Kidney (tissue), 22 donors: ENCODE measurements at places on chromosomes 5 and 9. TPM values are rescaled to one million over a fixed set of nuclear protein-coding genes. Genes with fewer than 3 reads are reported as not detected.

The CTSL gene
- total RNA-seq = 139 TPM

The CER1 gene
- total RNA-seq = not detected

The TAS2R1 gene
- not detected for total RNA-seq

DNA sequence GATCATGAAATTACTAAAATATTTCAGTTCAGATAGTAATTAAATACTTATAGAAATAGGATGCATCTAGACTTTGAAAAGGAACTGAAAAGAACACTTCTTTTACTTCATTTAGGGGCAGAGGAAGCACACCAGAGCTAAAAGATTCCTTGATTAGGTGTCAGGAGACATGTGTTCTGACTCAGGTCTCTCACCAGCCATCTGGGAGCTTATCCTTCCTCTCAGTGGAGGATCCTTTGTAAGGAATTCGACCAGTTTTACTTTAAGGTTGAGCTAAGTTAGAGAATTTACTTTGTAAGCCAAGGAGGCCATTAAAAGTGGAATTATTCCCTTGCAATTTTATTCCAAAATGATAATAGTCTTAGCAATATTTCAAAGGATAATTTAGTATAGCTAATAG lies 16.7 kb downstream of the VCAN start:
- no peak for DNase-seq

The RNF145 gene
- total RNA-seq = 66.5 TPM

The PTGDS gene
- 236 TPM for total RNA-seq

GRCh38 chr9:6639622-6640021 lies 5.9 kb downstream of the GLDC start:
- no peak for DNase-seq

GRCh38 chr9:70641631-70642030 lies 227.2 kb upstream of the KLF9 start:
- no peak for DNase-seq

DNA sequence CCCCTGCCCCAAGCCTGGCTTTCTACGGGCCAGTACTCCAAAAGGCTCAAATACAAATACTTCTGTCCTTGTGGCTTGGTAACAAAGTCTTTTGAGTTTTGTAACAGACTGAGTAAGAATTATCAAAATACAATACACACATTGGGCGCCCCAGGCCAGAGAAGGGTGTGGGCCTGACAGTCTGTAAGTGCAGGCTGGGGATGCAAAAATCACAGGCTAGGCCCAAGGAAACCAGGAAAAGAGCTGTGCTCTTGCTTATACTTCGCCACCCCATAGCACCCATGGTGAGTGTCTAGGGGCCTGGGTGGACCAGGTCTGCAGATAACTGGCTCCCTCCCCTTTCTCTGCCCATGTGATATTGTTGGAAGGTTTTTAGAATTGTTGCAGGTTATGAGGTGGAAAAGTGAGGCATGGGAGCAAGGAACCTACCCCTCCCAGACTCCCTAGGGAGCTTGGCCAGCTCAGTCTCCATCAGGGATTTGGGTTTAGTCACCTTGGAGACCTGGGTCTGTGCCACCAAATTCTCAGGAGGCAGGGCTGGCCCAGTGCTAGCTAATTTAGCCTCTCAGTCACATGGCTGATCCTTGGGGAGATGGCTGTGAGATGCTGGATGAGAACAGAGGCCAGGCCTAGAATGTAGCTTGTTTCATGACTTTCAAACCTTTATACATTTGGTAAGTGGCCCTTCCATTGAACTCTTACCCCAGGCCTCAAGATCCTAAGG lies 72.9 kb downstream of the TARS1 start:
- DNase-seq = no peak

The HACD4 gene
- 2.9 TPM for total RNA-seq

- no peak for DNase-seq
Measured at GRCh38 chr5:140185409-140185808, 10.4 kb downstream of the CYSTM1 start.

The ARSI gene
- total RNA-seq = 0.57 TPM

GRCh38 chr5:100992354-100992753 lies 89.3 kb upstream of the ST8SIA4 start:
- no peak for DNase-seq

The PRRX2 gene
- 1.8 TPM for total RNA-seq

DNA sequence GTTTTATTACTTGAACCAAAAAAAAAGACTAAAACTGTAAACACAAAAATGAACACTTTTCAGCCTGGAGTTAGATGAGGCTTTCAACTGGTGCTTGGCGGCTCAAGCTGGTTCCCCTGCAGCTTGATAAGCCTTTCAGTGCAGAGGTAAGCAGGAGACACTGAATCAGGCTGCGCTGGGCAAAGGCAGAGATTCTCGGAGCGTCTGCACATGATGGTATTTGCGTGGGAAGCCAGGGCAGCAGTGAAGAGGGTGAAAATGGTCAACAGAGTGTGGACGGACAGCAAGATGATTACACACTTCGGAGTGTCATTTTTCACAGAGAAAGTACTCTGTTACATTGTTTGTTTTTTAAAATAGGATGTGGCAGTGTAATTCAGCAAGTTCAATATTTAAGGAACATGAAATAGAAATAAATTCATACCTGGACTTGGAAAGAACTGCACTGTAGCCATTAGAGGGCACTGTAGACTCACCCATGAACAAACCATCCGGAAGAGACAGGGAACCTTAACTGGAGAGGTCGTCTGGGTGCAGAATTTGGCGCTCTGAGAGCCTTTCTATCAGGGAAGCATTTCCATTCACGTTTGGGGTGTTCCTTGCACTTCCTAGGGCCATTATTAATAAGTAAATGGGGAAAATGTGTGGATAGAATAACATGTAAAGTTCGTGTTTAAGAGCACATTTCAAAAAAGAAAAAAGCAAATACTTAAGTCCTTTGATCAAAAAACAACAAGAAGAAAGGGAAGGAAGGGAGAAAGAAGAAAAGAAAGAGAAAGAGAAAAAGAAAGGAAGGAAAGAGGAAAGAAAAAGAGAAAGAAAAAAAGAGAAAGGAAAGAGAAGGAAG lies 69.8 kb downstream of the ICE1 start:
- DNase-seq = no peak

DNA sequence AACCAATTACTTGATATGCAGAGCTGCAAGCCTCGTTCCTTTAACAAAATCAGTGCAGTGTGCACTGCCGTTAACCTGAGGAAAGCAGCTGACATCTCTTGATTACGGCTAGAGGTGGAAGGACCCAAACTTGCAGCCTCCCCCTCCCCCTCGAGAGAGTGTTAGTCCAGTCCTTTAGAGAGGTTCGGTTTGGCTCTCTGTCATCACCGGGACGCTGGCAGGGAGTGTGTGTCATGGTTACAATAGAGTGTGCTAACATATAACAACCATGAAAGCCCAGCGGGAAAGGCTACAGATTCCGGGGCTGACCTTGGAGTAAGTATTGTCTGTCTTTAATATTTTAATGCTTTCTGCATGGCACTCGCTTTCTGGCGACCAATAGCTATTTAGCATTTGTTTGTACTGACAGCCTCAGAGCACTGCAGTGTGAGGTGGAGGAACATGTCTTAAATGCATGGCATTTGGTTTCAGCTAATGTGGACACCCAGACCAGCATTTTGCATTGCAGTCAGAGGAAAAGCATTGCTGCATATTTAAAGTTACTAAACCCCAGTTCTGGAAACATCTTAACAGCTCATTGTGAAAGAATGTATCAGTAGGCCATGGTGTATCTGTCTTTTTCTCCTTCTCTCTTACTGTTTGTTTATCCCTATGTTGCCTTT lies 237.5 kb downstream of the CD180 start:
- DNase-seq = peak; percentile 21
